Activated CD8-positive, alpha-beta memory T cell treated with anti-CD3 and anti-CD28 coated beads for 4 hours (primary cell): ENCODE measurements at places on chromosomes 3 and 15.

- DNase-seq, result no peak
These were observed 23.4 kb downstream of the NRROS start for GRCh38 chr3:196662711-196663571.

DNA sequence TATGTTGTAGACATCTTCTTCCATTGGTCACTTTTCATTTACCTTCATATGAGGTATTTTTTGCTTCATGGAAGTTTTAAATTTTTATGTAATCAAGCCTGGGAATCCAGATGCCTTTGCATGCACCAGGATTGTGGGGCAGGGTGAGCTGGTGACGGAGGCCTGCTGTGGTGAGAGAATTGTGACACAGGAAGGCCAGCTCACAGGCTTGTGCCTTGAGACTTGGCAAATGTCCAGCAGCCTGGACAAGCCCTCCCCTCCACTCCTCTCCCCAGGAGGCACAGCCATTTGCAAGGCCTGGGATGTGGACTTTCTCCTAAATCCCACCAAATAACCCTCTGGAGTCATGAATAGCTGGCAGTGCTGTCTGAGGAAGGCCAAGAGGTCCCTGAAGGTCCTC lies 67.4 kb downstream of the RHCG start:
- DNase-seq, result no peak

GRCh38 chr3:5358911-5359310 lies 171.4 kb downstream of the EDEM1 start:
- no peak for DNase-seq

DNA sequence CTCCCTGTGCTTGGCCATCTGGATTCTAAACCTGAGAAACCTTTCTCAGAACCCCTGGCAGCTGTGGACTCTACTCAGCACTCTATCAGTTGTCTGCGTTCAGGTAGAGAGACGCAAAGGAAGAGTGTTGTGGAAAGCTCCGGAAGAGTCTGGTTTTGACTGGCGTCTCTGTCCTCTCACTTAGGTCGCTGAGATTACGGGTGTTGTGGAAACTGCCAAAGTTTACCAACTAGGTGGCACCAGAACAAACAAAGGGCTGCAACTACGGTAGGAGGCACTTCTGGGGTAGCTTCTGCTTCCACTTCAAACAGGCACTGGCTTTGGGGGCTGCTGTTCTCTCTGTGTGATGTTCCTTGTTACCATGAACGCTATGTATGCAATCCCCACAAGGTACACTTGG lies 19.2 kb upstream of the ITPKA start:
- DNase-seq, result no peak

DNA sequence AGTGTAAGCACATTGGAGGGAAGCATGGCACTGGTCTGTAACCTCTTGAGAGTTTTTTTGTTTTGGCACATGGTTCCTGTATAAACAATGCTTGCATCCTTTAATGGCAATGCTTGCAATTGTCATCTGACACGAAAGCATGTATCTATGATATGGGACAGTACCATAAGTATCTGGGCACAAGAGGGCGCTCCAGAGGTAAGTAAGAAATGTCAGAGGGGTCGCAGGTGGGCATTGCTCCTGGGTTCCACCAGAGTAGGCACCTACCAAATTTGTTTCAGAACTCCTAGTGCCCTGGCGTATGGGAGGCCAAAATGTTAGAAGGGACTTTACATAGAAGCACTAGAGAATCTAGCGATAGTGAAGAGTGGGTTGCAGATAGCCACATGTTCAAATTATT lies 58.7 kb upstream of the BCHE start:
- no peak for DNase-seq

- DNase-seq, result no peak
These were observed 1030.5 kb downstream of the FHIT start for GRCh38 chr3:60220768-60221167.

- DNase-seq, result no peak
These were observed 174.9 kb downstream of the SCAPER start for GRCh38 chr15:76730262-76730661.

GRCh38 chr15:68667800-68668625 lies 89.2 kb downstream of the CORO2B start:
- DNase-seq, result no peak

DNA sequence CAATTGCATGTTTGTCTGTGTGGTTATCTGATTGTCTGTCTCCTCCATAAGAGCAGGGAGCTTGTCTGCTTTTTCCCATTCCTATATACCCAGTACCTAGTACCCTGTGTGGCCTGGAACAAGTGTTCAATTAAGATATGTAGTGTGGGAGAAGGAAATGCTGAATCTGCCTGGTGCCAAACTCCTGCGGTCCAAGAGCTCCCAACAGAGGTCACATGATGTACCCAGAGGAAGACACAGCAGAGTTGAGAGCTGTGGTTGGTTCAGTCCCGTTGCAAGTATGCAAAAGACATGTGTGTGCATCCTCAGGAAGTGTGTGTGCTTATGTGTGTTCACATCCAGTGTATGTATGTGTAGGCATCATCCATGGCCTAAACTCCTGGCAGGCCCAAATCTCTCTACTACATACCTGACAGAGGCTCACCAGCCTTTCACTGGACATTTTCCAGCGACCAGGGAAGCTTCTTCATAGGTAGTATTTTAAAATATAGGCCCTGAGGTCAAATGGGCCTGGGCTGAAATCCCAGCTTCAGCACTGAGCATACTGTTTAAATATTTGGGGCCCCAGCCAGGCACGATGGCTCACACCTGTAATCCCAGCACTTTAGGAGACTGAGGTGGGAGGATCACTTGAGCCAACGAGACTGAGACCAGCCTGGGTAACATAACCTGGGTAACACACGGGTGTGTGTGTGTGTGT lies 34.0 kb upstream of the ITGA11 start:
- no peak for DNase-seq

DNA sequence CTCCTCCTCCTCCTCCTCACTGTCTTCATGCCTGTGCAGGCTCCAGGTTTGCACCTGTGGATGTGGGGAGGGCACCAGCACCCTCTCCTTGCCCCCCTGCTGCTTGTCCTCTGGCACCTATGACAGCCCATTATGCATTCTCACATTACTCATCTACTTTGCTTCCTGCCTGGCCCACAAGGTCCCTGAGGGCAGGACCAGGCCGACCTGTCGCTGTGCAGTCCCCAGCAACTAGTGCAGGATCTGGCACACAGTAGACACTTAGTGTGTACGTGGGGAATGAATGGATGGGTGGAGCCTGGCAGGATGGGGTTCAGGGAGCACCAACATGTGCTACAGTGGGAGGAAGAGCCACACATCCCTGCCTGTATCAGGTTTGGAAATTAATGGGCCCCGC lies 58.3 kb upstream of the TMEM115 start:
- DNase-seq, result no peak

DNA sequence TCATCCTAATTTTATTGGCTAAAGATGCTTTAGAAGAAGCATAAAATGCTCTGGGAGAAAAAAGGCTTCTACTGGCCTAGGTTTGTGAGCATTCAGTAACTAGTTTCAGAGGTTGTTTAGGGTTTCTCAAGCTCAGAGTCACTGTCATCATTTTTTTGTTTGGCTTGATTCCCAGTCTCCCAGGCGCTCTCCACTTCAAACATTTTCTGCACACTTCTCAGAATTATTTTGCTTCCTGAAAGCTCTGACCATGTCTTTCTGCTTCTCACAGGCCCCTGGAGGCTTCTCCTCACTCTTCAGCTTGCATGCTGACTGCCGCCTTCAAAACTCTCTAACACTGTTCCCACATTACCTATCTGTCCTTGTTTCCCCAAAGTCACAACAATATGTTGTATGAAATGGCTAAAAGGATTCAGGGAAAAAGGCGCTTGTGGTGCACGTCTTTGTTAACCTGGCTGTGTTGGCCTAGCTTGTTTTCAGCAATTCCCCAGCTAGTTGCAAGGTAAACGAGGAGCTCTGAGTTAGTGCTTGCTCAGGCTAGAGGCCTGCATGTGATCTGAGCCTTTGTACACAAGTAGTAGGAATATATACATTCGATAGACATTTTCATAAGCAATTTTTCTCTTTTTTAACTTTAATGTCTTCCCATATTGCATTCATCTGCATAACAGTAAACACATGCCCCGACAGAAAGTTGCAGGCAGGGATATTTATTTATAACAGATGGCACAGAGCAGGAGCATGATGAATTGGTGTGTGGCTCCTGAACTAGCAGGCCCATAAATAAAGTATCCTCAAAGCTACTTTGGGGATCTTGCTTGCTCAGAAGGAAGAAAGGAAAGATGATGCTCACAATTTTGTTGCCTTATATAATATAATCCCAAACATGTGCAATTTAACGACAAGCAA lies 129.2 kb upstream of the DPH6 start:
- no peak for DNase-seq

DNA sequence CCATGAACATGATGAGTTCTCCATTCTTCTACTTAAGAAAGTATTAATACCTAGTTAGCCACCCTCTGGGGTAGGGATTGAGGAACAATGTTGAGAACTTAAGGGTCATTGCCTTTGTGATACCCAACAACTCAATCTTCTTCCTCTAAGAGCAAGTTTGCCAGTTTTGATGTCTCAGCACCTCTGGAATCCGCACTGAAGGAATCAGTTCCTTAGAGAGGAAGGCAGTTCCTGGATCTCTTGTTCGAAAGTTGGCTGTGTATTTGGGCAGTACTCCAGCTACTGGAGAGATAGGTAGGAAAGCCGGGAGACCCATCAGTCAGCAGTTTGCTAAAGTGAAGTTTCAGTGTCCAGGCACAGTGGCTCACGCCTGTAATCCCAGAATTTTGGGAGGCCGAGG lies 35.6 kb upstream of the MTHFS start:
- DNase-seq, result no peak

- no peak for DNase-seq
These were observed 343.3 kb downstream of the DIPK2A start for GRCh38 chr3:144314946-144315345.

DNA sequence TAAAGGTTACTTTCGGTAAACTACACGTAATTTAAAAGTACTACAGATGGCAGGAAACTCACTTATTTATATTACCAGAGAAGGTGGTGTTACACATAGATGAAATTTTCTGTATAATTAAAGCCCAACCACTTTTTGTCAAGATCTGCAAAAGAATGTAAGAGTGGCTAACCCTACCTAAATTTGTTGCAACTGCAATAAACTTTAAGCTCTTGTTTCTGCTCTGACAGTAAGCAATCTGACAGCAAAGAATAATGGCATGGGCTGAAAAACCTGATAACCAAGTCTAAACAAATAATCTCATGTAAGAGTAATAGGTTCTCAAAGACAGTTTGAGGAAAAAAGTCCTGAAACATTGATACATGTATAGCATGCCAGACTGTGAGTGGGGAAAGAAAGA lies 897.3 kb downstream of the TUSC7 start:
- DNase-seq, result no peak

- DNase-seq, result no peak
These were observed 1.4 kb downstream of the U2SURP start for GRCh38 chr3:143002727-143003126.

- DNase-seq, result no peak
These were observed 464.3 kb upstream of the RGMA start for GRCh38 chr15:93553167-93553935.

- no peak for DNase-seq
These were observed 7.2 kb upstream of the DYNC1LI1 start for GRCh38 chr3:32577581-32578556.

- DNase-seq, result no peak
These were observed 985 bp downstream of the LCMT2 start for GRCh38 chr15:43329217-43329959.

DNA sequence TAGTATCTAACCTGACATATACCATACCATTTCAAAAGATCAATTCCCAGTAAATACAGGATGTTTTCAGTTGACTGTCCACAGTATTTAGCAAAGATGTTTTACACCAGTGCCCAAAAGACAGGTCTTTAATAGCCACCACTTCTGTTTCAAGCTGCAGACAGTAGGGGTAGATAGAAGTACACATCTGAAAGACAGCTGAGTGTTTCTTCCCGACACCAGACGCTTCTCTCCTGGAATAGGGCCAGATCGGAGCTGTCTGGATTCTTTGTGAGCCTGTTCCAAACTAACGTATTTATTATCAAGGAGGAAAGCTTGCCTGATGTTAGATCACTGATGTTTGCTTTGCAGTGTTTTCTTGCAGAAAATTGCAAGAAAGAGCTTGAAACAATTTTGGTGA lies 136.1 kb upstream of the RBMS3 start:
- no peak for DNase-seq

- no peak for DNase-seq
These were observed 20.8 kb downstream of the COL6A6 start for GRCh38 chr3:130537673-130538304.

DNA sequence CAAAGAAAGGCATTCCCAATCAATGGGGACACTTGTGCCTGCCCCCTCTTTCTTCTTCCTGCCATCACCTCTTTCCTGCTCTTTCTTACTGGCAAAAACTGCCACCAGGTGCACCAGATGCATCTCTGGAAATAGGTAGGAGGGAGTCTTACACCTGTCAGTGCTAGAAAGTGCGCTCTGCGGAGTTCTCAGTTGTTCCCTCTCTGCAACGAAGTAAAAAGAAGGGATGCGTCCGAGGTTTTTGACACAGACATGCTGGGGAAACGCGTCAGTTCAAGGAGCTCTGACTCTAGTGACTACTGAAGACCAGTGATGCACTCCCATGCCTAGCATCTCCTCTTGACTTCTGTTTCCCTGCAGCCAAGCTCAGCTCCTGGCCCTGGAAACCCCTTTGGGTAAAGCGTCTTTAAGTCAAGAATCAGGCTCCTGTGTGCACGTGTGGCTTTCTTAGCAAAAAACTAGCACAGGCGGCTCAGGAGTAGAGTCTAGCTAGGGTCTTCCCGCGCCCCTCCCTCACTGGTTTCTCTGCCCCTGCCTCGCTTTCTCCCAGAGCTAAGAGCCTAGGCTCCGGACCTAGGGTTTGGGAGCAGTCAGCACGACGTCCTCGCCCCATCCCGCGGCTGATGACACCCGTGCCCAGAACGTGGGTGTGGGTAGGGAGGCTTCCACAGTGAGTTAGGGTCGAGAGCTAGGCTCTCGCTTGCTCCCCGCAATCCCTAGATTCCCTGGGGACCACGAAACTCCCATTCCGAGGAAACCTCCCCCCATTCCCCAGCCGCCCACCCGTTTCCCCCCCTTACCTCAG lies 564 bp upstream of the GRM7 start:
- DNase-seq, result no peak
